Renal cortex interstitium (tissue), 15 donors: ENCODE measurements at places on chromosomes 7 and 10.

DNA sequence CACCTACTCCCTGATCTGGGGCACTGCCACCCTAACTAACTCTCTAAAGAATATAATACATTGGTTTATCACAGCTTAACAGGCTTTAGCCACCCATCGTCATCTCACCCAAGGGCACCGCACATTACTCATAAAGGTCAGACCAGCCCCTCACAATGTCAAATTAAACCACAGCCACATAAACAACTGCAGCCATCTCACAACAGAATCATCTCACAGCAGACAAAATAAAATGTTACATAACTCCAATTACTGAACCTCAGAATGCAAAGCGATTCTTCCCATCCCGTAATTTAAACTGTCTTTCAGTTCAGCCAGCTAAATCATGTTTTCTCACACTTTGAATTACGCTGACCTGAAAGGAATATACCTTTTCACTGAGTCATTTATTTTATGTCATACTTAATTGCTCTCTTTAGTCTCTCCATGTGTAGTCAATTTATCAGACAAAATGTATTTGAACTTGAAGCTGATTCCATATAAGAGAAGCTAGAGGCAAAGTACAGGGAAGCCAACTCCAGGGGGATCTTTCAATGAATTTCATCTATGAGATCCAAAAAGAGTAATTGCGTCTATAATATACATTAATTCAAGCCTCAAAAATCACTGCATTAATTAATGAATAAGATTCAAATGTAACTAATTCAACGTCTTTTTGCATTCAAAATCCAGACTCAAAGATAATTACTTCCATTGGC is 96.9 kb upstream of the NEBL start:
- DNase-seq = no peak

GRCh38 chr10:58280477-58280876 is 11.5 kb downstream of the CISD1 start:
- no peak for DNase-seq

DNA sequence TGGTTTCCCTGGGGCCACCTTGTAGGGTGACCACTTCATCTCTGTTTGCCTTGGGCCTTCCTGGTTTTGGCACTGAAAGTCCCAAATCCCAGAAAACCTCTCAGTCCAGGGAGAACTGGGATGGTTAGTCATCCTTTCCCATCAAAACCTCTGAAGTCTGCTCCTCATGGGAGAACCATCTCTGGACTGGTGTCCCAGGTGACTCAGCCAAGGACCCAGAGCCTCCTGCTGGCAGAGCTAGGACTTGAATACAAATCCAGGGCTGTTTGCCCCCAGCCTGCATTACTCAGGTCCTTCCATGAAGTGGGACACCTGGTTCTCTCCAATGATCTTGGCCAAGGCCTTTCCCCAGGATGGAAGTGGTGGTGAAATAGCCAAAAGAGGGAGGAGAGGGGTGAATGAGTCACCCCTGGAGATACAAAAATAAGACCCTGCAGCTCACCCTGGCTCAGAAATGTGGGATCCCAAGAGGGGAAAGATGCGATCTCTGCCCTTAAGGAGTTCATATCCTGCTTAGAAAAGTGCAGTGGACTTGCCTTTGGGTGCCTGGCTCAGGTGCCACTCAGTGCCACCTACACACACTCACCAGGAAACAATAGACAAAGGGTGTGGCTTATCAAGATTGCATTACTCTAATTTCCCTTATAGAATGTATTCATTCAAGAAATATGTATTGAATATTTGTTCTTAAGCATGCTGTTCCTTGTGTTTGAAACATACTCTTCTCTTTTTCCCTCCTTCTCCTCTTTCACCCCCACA is 22.0 kb downstream of the ADRA2A start:
- DNase-seq = no peak

- DNase-seq = no peak
Observed at GRCh38 chr7:114688443-114689055, 233.3 kb upstream of the MDFIC start.

GRCh38 chr7:36180121-36180520 is 27.1 kb downstream of the EEPD1 start:
- no peak for DNase-seq

DNA sequence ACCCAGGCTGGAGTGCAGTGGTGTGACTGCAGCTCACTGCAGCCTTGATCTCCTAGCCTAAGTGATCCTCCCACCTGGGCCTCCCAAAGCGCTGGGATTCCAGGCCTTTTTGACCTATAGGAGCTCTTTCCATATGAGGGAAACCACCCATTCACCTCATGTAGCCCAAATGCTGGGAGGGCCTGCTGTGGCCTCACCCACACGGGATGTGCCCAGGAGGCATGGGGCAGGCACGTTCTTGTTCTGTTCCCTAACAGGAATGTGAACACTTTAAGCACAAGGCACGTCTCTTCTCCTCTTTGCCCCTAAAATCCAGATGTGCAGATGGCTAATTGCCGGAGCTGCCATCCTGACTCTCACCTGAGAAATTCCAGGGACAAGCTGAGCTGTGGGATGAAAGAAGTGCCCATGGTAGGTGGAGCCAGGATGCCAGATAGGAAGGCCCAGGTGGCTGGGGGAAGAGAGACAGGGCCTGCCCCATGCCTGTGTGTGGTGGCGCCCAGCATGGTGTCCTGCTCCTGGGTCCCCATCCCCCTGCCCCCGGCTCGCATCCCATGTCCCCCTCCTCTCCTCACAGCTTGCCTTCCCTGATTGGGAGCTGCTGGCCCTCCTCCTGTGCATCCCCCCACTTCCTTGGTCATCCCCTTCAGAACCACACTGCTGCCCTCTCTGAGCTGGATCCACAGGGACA is 17.3 kb downstream of the CAMK2B start:
- no peak for DNase-seq

- DNase-seq = no peak
Observed at GRCh38 chr7:151891753-151892152, 14.8 kb upstream of the PRKAG2 start.

DNA sequence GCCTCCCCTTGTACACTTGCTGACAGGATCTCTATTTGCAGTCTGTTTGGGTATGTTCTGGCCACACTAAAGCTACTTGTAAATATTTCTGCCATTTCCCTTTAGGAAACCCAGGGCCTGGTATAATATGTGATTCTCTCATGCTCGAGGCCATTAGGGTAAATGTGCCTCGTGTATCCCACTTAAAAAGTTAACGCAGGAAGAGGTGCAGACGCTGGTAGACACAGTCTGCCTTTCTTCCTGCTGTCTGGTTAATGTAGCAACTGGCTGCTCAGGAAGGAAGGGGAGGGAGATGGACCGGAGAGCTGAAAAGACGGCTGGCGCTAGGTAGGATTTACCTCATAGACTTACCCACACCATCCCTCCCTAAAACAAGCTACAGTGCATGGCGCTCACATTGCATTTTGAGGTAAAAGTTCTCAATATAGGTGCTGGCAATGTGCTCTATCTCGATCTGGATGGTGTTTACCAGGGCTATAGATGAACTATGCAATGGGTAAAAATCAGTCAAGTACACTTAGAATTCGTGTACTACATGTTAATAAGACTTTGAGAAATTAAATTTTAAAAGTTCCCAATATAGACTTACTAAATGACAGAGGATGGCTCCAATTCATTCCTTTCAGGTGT is 125.9 kb downstream of the JAZF1 start:
- no peak for DNase-seq

DNA sequence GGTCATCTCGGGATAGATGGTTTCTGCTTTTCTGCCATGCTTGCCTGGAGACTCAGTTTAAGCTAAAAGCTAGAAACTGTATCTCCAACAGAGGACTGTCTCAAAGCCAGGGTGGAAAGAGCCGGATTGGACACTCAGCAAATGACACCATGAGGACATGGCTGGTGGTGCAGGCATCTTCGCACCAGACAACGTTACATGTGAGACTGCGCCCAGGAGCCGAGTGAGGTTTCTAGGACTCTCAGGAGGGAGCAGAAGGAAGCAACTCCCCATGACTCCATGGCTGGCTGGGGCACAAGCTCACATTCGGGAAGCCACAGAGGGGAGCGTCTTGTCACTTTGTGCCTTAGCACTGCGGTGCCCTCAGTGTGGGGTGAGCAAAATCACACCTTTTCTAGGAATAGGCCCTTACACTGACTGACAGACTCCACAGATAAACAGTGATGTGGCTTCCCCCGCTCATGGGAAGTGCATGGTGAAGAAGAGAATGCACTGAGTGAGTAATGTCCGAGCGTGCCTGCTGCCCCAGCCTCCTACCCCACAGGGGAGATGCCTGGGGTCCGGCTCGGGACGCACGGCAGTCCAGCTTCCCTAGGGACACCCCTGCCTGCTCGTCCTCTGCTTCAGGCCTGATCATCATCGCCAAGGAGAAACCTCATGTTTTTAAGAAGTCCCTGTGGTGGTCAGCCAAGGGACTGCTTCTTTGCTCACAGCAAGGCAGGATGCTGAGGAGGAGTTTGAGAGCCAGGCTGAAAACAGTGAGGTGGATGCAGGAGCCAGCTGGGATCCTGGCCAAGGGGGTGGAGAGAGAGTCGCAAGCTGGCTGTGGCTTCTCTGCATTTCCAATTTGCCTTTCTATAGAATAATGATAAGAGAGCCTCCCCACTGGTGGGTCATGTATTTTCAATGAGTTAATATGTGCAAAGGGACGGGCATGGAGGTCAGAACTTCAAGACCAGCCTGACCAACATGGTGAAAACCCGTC is 52.2 kb upstream of the FXYD4 start:
- no peak for DNase-seq

DNA sequence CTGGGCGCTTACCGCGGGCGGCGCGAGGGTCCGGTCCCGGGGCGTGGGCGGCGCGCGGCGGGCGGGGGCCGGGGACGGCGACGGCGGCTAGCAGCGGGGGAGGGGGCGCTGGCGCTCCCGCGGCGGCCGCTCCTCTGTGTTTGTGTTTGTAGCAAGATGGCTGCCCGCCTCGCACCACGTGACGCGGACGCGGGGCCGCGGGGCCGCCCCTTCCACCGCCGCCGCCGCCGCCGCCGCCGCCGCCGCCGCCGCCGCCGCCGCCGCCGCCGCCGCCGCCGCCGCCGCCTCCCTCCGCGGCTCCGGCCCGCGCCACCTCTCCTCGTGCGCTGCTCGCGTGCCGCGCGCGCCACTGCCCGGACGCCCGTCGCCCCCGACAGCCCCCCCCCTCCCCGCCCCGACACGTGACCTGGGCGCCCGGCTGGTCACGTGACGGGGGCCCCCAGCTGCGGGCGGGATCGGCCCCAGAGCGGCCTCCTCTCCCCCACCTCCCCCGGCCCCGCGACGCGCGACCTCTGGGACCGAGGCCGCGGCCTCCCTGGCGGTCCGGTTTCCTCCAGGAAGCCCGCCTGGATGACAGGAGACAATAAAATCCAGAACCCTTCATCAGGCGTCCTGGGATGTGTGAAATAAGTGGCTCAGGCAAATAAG is at the start of gene GIGYF1:
Gene GIGYF1 (minus strand): TSS at position 153 of the 648 bp plus-strand sequence. CDS start 6,012 bp downstream, outside the sequence.
- DNase-seq = no peak

- no peak for DNase-seq
Observed at GRCh38 chr7:92916770-92917224, 80.4 kb upstream of the CDK6 start.

GRCh38 chr10:73586583-73586984 is 4.6 kb downstream of the USP54 start:
- no peak for DNase-seq

- DNase-seq = no peak
Observed at GRCh38 chr7:127817466-127817865, 165.5 kb downstream of the SND1 start.

GRCh38 chr7:76514926-76515771 is 4.8 kb downstream of the UPK3B start:
- no peak for DNase-seq

- no peak for DNase-seq
Observed at GRCh38 chr10:50541921-50542320, 81.8 kb downstream of the SGMS1 start.

DNA sequence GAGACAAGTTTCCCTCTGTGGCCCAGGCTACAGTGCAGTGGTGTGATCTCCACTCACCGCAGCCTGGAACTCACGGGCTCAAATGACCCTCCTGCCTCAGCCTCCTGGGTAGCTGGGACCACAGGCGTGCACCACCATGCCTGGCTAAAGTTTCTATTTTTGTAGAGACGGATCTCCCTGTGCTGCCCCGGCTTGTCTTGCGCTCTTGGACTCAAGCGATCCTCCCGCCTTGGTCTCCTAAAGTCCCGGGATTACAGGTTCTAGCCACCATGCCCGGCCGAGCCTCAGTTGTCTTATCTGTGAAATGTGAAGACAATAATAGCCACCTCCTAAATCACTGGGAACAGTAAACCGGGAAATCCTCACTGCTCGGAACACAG is 88.1 kb downstream of the FOXL3 start:
- DNase-seq = no peak

DNA sequence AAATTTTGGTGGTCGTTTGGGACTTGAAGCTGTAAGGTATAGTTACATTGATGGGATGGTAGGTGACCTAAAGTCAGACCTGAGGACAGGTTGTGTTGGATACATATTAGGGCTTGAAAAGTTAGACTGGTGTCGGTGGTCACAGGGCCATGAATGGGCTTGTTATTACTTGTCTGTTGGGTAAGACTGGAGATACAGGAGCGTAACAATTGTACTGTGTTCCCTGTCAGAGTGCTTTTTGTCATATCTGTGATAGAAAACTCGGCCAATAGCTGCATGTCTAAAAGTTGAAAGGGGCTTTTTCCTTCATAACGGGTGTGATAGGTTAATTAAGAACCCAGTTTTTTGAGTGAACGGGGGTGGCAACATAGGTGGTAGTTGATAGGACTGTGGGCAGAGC is 13.5 kb upstream of the CHST3 start:
- no peak for DNase-seq

GRCh38 chr7:31049005-31049765 is 2.9 kb upstream of the ADCYAP1R1 start:
- DNase-seq = no peak

- DNase-seq = no peak
Observed at GRCh38 chr7:57071-57470, 135.3 kb upstream of the FAM20C start.

- no peak for DNase-seq
Observed at GRCh38 chr7:106485031-106485551, 175.9 kb downstream of the CCDC71L start.

GRCh38 chr10:30811276-30812017 is 181.9 kb upstream of the LYZL2 start:
- DNase-seq = no peak

GRCh38 chr7:101708223-101708622 is 79.1 kb upstream of the MYL10 start:
- DNase-seq = no peak

DNA sequence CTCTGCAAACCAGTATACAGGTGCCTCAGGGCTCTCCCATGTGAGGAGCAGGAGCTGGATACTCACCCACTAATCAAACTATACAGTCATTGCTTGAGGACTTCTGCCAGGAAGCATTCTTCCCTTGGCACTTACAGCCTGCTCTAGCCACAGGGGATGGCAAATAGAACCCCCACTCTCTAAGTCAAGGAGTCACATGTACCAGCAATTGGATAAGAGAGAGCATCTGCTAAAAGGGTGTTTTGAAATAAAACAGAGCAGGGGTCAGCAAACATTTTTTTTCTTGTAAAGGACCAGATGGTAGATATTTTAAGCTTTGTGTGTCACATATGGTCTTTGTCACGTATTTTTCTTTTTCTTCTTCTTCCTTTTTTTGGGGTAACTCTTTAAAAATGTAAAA is 865.2 kb upstream of the GHITM start:
- DNase-seq = no peak

DNA sequence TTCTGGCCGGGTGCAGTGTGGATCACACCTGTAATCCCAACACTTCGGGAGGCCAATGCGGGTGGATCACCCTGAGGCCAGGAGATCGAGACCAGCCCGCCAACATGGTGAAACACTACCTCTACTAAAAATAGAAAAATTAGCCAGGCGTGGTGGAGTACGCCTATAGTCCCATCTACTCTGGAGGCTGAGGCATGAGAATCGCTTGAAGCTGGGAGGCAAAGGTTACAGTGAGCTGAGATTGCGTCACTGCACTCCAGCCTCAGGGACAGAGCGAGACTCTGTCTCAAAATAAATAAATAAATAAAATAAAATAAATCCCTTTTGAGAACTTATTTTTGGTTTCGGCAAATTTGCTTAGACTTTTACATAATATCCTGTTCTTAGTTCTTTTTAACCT is 31.3 kb upstream of the ATP6V0A4 start:
- no peak for DNase-seq
